Endothelial cell of umbilical vein (primary cell): ENCODE measurements at places on chromosomes 16 and 17. TPM values are rescaled to one million over a fixed set of nuclear protein-coding genes. Genes with fewer than 3 reads are reported as not detected.
A peak's percentile ranks its signal among the peaks of the same experiment; 100 is the strongest.

Gene PTGES3L
- total RNA-seq = not detected in 2 replicates

GRCh38 chr16:85615014-85615851, 2.1 kb downstream of the GSE1 start:
- no peaks in the 10 kb centered on the region for H3K36me3 ChIP-seq
- H3K27ac ChIP-seq = no peak overlapping the region
- H3K27me3 ChIP-seq = no peaks in the 10 kb centered on the region
- DNase-seq = no peak
- no peak overlapping the region for H3K4me3 ChIP-seq

Gene TMEM238L
- total RNA-seq = not detected in 2 replicates

Gene FHOD1
- total RNA-seq = 104 and 124 TPM in 2 replicates

GRCh38 chr17:40032322-40033320, 17.4 kb downstream of the CSF3 start:
- DNase-seq = no peak
- no peak overlapping the region for H3K27ac ChIP-seq
- H3K27me3 ChIP-seq = no peaks in the 10 kb centered on the region
- no peaks in the 10 kb centered on the region for H3K4me1 ChIP-seq
- peaks cover 44% of the 10 kb centered on the region for H3K36me3 ChIP-seq
- H3K4me3 ChIP-seq = no peak overlapping the region

DNA sequence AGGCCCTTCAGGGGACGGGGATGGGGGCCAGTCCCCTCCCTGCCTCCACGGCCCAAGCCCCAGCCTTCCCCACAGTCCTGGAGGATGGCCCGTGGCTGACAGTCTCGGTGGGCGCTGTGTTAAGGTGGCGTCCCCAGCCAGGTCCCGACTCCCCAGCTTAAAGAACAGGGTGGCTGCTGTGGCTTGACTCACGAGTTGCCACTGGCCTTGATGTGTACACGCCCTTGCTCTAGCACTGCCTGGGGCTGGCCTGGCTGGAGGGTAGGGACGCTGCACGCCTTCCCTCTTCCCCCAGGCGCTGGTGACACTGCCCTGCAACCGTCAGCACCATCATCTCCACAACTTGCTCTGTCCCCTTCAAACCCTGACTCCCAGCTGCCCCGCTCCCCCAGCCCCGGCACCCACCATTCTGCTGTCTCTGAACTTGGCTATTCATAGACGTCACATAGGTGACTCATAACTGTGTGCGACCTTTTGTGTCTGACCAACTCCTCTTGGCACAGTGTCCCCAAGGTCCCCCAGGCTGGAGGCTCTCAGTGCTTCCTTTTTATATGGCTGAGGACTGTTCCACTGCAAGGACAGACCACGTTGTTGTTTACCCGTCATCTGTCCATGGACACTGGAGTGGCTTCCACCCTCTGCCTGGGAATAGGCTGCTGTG, 6.3 kb downstream of the GNPTG start:
- H3K4me1 ChIP-seq = no peaks in the 10 kb centered on the region
- no peak overlapping the region for H3K4me3 ChIP-seq
- H3K36me3 ChIP-seq = peaks cover 5% of the 10 kb centered on the region

DNA sequence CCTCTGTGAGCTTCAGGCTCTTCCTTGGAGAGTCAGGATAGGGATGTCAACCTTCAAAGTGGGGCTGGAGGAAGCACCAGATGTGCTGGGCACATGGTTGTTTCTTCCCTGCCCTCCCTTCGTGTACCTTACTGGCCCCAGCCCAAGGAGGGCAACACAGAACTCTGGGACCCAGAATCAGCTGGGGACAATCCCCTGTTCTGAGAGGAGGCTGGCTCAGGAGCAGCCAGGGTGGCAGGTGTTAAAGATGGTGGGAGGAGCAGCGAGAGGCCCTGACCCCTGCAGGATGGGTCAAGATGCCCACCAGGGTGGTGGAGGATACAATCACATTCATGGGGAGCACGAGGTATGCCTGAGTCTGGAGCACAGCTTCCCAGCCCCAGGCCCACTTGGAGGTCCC, 300.4 kb downstream of the ABCC12 start:
- H3K27me3 ChIP-seq = no peaks in the 10 kb centered on the region
- no peak overlapping the region for H3K4me3 ChIP-seq
- DNase-seq = no peak
- no peaks in the 10 kb centered on the region for H3K4me1 ChIP-seq
- no peak overlapping the region for H3K27ac ChIP-seq

- no peaks in the 10 kb centered on the region for H3K36me3 ChIP-seq
- peak; percentile 63 for DNase-seq
- no peak overlapping the region for H3K4me3 ChIP-seq
- peaks cover 11% of the 10 kb centered on the region for H3K4me1 ChIP-seq
- no peaks in the 10 kb centered on the region for H3K27me3 ChIP-seq
- H3K27ac ChIP-seq = no peak overlapping the region
These were observed 95.0 kb downstream of the PLCG2 start for GRCh38 chr16:81873843-81874752.

DNA sequence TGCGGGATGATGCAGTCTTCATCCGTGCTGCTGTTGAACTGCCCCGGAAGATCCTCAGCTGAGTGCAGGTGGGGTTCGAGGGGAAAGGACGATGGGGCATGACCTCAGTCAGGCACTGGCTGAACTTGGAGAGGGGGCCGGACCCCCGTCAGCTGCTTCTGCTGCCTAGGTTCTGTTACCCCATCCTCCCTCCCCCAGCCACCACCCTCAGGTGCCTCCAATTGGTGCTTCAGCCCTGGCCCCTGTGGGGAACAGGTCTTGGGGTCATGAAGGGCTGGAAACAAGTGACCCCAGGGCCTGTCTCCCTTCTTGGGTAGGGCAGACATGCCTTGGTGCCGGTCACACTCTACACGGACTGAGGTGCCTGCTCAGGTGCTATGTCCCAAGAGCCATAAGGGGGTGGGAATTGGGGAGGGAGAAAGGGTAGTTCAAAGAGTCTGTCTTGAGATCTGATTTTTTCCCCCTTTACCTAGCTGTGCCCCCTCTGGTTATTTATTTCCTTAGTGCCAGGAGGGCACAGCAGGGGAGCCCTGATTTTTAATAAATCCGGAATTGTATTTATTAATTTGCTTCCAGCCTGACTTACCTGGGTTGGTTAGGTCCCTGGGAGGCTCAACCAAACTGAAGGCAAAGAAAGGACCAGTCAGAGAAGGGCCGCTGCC, 5.8 kb downstream of the TRAF4 start:
- no peak overlapping the region for H3K27ac ChIP-seq
- no peak overlapping the region for H3K4me3 ChIP-seq
- peaks cover 4% of the 10 kb centered on the region for H3K36me3 ChIP-seq
- no peak for DNase-seq
- H3K27me3 ChIP-seq = no peaks in the 10 kb centered on the region

Gene KIF19
- total RNA-seq = 0.21 and 0.84 TPM in 2 replicates

DNA sequence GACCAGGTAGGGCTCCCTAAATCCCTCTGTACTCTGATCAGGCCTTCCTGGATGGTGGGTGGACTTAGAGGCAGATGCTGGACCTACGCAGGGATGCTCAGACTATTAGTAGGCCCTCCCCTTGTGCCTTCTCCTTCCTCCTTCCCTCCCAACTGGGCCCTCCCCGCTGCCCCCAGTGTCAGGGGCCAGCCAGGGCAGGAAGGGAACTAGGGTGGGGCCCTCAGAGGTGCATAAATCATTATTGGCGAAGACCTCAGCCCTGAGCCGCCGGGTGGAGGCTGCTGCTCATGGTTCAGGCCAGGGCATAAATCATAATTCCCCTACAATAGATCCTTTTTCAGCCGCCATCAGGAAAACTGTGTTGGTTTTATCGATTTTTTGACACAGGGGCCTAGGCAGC, 81.4 kb downstream of the MRM1 start:
- peaks cover 8% of the 10 kb centered on the region for H3K27me3 ChIP-seq
- no peaks in the 10 kb centered on the region for H3K36me3 ChIP-seq
- DNase-seq = no peak
- no peak overlapping the region for H3K4me3 ChIP-seq
- H3K4me1 ChIP-seq = no peaks in the 10 kb centered on the region

Gene XPO6
- total RNA-seq = 154 and 170 TPM in 2 replicates

GRCh38 chr17:47889734-47890529, 6.1 kb upstream of the SP2 start:
- no peaks in the 10 kb centered on the region for H3K36me3 ChIP-seq
- peak; percentile 60 for DNase-seq
- H3K4me1 ChIP-seq = peaks cover 5% of the 10 kb centered on the region

DNA sequence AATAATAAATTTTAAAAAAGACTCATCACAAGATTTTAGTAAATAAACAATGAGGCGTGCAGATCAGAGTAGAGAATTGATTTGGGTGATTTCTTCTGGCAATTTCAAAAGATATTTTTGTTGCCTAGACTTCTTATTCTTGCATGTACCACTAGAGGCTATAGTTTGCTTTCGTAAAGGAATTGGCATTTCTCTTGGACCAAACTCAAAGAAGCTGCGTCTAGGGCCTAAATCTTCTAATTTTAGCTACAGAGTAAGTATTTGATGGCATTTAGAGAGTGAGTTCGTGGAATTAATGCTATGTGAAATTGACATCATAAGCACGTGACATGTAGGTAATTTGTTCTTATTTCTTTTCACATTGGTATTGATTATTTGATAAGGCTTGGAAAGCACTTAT, 24.4 kb upstream of the ABCC11 start:
- peaks cover 6% of the 10 kb centered on the region for H3K36me3 ChIP-seq
- no peak overlapping the region for H3K27ac ChIP-seq
- no peak for DNase-seq
- H3K27me3 ChIP-seq = no peaks in the 10 kb centered on the region
